Nucleus accumbens (tissue), 56 donors: ENCODE measurements at places on chromosomes 2 and 18.

DNA sequence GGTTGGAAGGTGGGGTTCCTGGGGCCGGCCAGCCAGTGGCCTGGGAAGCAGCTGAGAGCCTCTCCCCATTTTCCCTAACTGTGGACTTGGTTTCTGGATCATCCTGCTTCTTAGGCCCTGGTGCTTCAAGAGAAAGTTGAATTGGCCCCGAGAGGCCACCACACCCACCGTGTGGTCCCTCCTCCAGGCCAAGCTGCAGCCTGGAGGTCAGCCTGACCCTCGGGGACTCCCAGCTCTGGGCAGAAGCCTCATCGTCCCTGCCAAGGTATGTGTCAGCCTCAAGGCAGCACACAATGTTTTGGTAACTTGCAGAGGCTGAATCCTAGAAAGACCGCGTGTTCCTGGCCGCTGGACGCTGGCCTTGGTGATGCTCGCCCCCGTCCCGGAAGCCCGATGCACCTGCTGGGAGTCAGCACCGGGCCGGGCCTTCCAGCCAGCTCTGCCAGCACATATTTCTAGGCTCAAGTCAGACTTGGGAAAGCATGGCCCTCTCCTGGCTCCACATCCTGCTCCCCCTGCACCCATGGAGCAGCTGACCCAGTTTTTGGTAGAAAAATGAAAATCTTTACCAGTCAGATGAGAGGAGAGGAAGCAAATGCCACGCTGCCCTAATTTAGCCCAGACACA, 72.6 kb downstream of the ACTR2 start:
- no peak for DNase-seq

DNA sequence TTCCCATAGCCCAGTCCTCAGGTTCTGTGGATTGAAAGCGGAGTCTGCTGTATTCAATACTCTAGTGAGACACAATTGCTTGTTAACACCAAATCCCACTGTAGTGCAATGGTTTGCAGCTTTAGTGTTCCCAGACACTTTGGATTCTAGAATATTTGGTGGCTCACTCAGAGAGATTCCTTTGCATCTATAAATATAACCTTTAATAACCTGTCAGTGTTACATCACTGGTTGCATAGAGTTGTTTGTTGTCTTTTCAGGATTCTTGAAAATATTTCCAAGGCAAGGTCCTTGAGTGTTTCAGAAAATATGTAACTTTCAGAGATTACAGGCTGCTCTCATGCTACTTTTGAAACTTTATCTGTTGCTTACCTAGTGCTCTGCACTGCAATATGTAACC, 157.5 kb downstream of the ZEB2 start:
- no peak for DNase-seq

GRCh38 chr2:190119923-190120590, 57.5 kb upstream of the MSTN start:
- no peak for DNase-seq

DNA sequence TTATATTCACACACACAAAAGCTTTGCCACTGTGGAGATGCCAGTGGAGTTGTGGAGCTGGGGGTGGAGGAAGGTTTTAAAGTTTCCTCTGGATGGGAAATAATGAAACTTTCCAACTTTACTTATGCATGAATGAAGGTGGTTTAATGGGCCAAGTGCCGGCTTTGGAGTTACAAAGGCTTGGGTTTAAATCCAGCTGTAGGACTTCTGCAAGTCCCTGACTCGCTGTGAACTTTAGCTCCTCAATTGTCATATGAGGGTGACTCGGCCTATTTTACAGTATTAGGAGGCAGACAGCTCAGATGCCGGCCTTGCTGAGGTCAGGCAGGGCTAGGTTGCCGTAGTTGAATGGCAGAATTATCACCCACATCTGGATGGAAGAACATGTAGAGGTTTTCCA, 415.8 kb upstream of the TRIB2 start:
- no peak for DNase-seq

DNA sequence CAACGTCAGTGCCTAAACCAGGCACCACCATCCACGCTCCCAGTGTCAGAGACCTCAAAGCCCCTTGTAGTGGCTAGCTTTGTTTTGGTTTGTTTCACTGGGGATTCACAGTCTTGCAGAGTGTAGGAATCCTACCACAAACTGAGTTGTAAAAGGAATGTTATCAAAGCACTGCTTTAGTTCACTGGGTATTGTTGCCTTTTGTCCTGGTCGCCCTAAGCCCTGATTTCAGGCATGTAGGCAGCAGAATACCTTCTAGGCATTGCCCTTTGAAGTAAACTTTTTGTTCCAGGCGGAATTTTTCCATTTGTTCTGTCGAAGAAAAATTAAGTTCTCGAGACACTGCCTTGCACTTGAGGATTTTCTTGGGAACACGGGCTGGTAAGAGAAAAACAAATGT, 29.4 kb downstream of the PTMA start:
- DNase-seq = no peak

DNA sequence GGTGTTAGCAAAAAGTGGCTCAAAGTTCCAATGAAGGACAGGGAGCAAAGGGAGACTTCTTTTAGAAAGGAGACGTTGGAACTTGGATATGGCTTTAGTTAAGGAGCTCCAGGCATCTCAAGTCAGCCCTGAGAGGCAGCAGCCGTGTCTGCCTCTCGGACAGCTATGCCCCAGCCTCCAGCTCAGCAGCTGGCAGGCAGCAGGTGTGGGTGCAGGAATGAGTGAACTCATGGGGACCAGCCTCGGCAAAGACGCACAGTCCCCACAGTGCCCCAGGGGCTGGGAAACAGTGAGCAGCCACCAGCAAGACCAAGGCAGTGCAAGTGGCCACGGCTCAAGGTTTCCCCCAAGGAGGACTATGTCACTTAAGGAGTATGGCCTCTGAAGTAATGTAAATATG, 1.6 kb upstream of the LRRFIP1 start:
- DNase-seq = no peak

GRCh38 chr2:24121469-24121868, 1.7 kb downstream of the PFN4 start:
- DNase-seq = no peak

DNA sequence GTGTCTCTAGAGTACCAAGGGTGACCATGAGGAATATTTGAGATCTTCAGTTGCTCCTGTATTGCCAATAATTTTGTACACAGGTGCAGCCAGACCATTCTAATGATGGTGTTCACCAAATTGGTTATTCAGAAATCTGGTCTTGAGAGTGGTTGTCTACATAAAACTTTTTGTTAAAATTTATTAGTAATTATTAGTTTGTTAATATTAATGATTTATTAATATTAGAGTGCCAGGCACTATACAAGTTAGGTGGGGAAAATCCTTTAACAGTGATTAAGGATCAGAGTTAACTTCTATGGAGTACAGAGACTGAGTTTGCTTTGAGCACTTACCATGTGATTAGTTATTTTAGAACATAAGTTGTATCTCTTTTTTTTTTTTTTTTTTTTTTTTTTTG, 9.0 kb downstream of the EIF5B start:
- DNase-seq = no peak

- DNase-seq = no peak
Observed at GRCh38 chr2:142875010-142875409, 2.5 kb upstream of the KYNU start.

DNA sequence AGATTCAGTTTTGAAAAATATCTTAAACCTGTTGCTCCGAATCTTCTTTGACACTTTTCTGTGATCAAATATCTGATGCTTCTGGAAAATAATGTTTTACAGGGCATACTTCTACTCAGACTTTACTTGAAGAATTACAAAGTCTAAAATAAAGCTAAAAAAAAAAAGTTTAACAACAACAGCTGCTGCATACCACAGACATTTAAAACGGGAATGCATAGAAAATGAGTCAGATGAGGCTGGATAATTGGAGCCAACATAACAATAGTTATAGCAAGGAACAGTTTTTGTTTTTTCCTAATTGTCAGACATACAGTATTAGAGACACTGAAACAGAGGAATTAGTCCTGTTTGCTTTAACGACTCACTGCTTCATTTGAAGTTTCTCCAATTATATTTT, 1090.2 kb downstream of the SUCLG1 start:
- no peak for DNase-seq

GRCh38 chr2:138600732-138601457, 99.3 kb downstream of the SPOPL start:
- no peak for DNase-seq

DNA sequence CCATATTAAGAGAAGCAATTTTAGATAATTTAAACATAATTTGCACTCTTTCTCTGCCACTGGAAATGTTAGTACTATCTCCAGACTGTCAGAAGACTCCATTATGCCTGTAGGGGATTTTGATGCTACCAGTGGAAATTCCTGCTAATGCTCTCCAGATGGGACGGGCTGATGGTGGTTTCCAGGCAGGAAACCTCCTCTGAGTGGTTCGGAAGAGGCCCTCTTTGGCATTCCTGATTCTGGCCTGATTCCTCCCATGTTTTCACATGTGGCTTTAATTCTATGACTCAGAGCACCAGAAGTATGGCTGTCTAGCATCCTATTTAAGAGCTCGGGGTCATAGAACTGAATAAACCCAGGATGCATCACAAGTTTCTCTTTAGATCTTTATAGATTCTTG, 70.9 kb upstream of the ST6GAL2 start:
- DNase-seq = no peak

GRCh38 chr2:176843208-176843607, 369.4 kb upstream of the HNRNPA3 start:
- DNase-seq = no peak

- no peak for DNase-seq
Observed at GRCh38 chr2:238689871-238690389, 158.0 kb upstream of the TWIST2 start.

DNA sequence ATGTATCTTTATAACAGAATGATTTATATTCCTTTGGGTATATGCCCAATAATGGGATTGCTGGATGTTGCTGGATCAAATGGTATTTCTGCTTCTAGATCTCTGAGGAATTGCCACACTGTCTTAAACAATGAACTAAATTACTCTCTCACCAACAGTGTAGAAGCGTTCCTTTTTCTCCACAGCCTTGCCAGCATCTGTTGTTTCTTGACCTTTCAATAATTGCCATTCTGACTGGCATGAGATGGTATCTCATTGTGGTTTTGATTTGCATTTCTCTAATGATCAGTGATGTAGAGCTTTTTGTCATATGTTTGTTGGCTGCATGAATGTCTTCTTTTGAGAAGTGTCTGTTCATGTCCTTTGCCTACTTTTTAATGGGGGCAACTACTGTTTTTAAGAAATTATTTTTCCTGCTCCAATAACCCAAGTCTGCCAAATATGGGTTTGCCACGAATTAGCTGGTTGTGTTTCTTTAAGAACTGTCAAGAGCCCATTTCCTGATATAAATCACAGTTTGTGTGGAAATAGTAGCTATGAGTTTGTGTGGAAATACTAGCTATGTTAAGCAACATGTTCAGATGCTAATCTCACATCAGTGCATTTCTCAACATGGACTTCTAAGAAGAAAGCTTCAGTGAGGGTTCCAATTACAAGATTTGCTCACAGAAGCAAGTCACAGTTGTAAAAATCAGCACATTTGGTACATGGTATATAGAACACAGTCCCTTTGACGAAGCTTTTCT, 259.4 kb downstream of the ANAPC1 start:
- no peak for DNase-seq

DNA sequence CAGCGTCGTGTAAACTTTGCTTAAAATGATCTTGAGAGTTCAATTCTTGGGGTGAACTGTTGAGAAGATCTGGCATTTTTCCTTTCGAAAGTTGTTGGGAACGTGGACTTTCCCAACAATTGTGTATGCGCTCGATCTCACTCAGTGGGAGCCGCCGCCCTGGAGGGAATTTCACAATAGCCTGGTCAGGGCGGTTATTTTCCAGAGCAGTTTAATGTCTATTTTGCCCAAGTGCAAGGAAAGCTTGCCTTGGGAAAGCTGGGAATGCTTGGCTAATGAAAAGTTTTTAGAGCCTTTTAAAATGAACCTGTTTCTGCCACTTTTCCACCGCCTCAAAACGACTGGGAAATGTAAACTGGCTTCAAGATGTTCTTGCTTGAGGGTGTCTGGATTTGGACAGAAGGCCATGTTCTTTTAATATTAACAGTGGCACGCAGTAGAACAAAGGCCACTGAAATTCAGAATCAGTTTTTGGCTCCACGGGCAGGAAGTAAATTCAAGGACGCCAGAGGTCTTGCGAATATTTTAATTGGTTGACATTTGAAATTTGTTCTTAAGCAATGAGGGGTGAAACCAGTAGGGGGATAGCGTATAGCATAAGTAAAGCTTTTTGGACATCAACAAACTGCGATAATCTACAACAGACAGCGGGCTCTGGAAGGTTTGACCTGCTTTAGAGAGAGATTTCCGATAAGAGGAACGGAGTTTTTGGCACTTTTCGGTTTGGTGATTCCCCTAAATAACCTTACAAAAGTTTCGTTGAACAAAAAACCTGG, 1.2 kb downstream of the CFLAR start:
- DNase-seq = peak; percentile 43

DNA sequence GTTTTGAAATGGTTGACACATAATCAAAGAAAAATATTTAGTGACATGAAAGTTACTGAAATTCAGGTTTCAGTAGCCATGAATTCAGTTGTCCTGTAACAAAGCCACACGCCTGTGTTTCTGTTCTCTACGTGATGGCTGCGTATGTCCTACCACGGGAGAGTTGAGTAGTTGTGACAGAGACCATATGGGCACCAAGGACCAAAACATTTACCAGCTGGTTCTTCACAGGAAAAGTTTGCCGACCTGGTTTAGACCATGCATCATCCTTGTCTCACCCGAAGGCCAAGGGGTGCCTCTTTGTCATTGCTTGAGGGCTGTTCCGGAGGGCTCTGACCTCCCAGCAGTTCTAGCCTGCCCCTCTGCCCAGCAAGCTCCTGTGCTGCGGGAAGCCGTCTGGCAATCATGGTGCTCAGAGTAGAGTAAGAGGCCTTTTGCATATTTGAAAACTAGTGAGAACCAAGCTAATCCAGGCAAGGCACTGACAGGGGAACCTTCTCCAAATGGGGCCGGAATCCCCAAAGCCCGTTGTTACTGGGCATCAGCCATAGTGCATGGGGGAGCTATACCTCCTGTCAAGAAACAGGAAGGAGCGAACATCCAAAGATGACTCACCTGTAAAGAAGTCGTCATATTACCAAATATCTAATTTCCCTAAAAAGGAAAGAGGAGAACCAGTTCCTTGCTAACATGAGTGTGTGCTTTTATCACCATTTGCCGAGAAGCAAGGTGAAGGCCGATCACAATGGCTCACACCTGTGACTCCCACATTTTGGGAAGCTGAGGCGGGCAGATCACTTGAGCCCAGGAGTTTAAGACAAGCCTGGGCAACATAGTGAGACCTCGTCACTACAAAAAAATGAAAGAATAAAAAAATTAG, 92.6 kb upstream of the RAB12 start:
- DNase-seq = no peak

DNA sequence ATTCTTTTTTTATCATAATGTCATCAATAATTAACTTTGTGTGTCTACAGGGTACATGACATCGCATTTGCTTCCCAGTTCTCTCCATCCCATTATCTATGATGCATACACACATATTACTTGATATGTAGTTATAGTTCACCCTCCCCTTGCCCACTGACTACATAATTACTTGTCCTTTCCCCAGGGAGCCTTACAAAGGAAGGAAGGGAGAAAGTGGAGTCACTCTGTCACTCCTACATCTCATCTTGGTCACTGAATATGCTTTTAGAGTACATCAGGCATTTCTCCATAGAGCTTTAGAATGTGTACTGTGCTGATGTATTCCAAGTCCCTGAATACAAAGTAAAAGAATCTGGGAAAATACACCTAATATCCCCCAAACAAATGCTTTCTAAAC, 6.0 kb upstream of the DTNA start:
- DNase-seq = no peak
